ENCODE measurements at places on chromosomes 5 and 9.

DNA sequence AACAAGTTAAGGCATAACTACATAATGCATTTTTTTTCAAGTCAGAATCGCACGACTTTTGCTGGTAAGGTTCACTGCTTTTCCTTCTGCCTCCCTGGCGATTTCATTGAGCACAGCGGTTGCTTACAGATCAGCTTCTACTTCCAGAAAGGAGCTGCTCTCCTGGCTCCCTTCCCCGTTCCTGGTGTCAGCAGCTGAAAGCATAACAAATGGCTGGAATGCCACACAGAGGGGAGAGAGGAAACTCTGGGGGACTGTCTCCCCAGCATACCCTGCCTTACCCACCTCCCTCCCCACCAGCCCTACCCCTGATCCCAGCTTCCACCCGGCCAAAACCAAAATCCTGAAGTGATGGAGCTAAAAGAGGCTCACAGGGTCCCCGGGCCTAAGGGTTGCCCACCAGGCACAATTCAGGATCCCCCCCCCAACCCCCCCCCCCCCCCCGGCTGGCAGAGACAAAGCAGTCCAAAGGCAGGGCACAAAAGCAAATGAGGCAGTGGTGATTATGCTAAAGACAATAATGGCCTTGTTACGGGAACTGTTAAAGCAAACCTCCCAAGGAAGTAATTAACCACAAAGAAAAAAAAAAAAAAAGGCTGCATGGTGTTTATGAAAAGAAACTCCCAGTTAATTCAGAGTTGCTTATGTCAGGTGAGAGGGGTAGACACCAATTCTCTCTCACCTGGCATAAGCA is 126.1 kb upstream of the WWC1 start:
- DNase-seq = peak; percentile 17

GRCh38 chr5:132668706-132669454 is 4.9 kb upstream of the IL4 start:
- DNase-seq = no peak

DNA sequence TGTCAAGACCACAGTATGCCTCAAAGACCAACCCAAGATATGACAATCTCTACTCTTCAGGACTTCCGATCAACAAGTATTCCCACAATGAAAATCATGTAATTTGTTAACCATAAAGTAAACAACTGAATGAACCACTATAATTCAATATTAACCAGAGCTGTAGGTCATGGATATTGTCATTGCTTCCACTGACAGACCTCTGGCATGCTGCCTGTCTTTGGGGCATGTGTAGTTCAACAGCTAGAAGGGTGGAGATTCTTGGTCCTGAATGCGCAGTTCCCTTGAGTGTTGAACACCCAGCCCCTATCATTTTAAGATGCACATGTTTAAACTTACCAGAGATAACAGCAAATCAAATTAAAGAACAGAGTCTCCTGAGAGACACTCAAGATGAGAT is 283.0 kb downstream of the CEMIP2 start:
- no peak for DNase-seq

- DNase-seq = no peak
Measured at GRCh38 chr5:112830378-112830777, 30.7 kb upstream of the SRP19 start.

DNA sequence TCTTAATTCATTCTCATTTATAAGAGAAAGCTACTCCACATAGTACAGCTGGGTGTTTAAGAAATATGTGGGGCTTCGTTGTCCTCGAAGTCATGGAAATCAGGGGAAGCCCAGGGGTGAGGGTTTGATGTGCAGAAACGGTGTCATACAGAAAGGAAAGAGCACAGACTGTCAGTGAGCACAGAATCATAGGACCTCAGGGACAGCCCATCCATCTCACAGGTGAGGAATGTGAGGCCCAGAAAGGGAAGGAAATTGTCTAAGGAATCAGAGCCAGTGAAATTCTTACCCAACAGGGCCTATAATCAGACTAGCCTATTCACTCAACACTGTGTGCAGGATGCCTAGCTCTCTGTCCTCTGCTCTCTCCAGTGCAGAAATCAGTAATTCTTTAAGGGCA is 535.6 kb downstream of the SPOCK1 start:
- no peak for DNase-seq

DNA sequence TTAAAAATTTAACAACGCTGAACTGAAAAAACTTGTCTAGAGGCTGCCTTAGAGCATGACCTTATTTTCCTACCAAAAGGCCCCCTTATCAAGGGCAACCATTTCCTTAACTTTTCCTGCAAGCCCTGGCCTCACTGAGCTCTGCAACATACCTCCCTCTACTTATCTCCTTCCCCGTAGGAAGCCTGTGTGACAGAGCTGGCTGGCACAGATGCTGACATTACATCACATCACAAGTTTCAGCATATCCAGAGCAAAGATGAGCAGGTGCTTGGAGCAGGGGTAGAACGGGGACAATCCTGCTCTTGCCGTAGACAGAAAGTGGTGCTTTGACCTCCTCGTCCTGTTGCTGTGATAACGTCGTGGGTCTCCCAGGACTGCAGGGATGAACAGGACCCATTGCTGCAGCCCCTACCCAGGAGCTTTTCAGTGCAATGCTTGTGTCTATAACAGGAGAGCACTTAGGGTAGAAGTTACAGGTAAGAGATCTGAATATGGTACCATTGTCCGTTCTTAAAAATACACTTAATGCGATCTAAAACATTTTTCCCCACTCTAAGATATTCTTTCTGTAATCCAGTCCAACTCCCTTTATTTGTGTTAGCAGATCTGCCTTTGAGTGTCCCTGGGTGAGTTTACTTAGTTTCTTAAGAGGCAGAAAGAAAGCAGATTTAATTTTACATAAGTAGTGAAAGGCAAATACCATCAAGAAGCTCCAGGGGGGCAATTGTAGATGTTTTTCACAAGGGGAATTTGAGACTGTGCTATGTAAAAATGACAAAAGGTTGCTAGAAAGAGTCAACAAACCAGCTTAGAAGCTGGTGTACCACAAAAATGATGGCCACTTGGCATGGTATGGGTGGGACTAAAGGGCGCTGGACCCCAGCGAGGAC is 101.9 kb upstream of the EFNA5 start:
- DNase-seq = no peak

GRCh38 chr9:36092509-36093215 is 43.9 kb upstream of the GLIPR2 start:
- no peak for DNase-seq

GRCh38 chr9:35859990-35860339 is 10.2 kb downstream of the OR13J1 start:
- DNase-seq = no peak

GRCh38 chr5:75963554-75963953 is 119.6 kb upstream of the SV2C start:
- no peak for DNase-seq

GRCh38 chr5:171310819-171311321 is 1.8 kb downstream of the TLX3 start:
- no peak for DNase-seq

DNA sequence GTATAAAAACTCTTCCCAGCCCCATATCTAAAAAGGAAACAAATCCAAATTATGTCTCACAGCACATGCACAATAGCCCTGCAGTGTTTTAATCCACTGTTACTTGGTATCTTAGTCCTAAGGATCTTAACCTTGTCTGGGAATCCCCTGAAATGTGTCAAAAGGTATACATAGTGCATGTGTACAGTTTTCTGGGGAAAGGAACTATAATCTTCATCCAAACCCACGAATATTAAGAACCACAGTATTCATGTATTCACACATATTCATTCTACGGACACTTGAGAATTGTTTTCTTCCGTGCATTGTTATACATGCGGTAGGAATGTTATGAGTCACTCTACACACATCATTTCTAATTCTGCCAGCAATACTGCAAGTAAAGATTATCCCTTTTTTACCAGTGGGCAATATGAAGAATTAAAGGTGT is 47.8 kb upstream of the SNX2 start:
- no peak for DNase-seq

- DNase-seq = peak; percentile 16
Measured at GRCh38 chr9:99294850-99295461, 72.9 kb downstream of the SEC61B start.

DNA sequence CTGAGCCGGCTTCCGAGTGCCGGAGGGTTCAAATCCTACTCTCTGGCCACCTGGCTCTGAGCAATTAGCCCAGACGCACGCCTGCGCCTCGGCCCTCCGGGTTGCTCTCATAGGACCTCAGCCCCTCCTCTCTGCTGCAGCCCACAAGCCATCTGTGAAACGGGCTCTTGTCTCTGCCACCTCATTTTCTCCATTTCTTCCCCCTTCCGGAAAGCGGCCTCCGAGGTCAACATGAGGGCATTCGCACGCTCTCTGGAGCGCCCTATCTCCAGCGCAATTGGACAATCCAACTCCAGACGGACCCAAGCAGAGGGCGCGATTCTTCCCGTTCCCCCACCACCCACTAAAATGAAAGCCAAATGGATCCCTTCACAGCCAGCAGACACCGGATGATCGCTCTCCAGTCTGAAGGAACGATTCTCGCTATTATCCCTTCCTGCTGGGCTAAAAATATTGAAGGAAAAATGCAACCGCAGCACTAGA is 41.5 kb downstream of the VAV2 start:
- DNase-seq = no peak

DNA sequence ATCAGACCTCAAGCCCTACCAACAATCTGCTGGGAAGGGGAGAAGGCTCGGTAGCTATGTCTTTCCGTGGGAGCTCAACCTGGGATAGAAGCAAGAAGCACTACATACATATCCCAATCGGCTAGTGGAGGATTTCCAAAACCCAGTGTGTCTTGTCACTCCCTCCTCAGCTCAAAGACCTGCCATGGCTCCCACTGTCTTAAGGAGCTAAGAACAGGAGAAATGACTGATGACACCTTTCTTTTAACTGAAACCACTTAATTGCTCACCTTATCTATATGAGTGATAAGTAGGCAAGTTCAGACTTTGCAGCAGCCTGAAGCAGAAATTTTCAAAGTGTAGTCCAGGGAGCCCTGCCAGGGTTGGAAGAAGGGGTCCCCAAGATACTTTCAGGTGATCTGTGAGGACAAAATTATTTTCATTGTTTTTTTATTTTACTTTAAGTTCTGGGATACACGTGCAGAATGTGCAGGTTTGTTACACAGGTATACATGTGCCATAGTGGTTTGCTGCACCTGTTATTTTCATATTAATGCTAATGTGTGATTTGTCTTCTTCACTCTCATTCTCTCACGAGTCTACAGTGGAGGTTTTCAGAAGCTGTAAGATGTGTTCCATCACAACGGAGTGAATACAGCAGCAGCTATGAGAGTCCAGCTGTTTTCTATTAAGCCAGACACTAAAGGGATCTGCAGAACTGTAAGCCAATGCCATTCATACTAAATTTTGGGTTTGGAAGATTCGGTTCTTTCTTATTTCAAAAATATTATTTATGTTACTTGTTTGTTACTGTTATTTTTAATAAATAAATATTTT is 41.4 kb downstream of the PAX5 start:
- peak; percentile 49 for DNase-seq

- no peak for DNase-seq
Measured at GRCh38 chr9:519579-519978, 304.9 kb downstream of the DOCK8 start.

- no peak for DNase-seq
Measured at GRCh38 chr9:70581214-70581954, 166.9 kb upstream of the KLF9 start.

DNA sequence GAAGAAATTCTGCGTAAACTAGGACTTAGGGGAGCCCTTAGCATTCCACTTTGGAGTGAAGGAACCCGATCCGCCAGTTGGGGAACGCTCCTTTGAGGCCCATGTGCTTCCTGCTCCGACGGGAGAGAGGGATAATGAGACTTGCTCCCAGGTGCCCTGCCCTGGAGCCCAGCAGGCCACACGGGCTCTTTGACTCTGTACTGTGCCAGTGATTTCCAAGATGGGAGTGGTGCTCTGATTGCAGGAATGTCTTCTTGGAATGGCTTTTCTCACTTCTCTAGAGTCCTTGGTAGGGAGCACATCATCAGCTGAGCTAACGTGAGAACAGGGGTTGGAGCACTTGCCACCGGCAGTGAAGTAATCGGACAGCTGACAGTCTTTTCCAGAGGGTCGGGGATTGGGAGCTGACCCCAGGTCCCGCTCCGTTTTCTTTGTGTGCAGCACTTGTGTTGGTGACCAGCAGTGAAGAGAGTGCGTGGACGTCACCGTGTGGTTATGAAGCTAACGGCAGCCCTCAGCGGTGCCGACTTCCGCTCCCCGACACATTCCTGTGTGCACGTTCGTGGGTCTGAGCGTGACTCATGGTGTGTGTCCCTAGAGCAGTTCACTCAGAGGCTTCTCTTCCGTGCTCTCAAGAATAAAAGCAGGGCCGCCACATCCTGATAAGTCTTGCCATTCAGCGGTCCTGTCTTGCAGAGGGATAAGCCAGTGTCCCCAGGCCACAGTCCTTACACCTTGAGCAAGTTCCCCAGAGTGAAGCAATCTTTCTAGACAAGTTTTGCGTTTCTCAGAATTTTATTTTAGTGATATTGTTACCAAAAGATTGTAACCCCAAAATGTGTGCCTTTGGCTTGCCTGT is 25.6 kb downstream of the ABL1 start:
- DNase-seq = peak; percentile 37

DNA sequence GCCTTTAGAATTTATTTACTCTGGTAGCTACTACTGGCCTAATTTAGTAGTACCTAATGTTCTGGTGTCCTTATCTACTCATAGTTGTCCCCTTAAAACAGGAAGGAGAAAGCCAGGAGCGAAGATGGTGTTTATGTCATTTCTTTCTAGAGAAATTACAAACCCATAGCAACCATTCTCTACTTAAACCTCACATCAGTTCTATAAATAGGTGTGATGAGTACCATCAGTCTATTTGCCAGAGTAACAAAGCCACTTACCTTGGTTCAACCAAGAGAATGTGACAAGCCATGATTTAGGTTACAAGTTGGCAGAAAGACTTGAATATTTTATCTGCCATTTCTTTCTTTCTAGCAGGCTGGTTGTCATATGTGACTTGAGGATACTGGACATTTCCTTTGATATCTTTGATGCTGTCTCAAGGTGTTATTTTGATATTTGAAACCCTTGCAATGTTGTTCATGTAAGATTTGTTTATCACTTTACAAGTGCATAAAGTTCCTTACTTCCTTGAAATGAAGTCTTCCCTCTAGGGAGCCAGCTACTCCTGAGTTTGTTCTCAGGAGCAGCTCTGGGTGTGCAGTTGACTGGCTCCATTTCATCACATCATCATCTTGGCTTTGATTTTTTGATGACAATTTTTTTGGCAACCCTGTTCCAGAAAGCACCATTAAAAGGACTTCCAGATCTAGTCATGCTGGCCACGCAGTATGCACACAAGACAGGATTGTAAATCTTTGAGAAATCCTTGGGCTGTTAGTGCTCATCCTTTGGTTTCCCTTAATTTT is 286.8 kb downstream of the ARHGAP26 start:
- no peak for DNase-seq

DNA sequence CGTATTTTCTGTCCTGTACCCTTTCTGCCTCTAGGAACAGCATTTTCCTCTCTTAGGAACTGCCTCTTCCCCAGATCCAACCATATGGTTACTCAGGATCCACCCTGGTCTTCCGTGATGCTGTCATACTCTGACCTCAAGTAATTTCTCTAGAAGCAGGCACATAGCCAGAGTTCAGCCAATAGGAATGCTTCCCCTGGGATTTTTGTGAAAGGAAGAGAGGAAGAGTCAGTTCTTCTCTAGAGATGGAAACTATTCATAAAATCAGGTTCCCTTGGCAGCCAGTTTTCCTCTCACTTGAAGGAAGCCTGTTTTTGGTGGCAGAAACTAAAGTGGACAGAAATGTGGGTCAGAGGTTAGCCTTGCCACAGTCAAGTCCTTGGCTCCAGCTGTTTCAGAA is 400.1 kb upstream of the PCSK5 start:
- DNase-seq = no peak
